ENCODE measurements at places on chromosomes 6 and 20.

GRCh38 chr20:45949542-45950329 is 15.3 kb downstream of the PCIF1 start:
- DNase-seq, result no peak

DNA sequence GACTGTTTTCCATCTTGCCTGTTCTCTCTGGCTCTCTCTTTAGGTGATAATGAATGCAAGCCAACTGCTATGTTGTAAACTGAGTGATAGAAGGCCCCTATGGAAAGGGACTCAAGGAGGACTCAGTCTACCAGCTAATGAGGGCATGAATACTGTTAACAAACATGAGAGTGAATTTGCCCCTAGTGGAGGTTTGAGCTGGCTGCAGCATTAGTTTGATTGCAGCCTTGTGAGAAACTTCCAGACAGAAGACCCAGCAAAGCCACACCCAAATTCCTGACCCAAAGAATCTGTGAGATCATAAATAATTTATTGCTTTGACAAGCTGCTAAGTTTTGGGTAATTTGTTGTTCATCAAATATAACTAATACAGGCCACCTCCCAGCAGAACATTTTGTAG is 50.0 kb upstream of the PLCB1 start:
- DNase-seq, result no peak

DNA sequence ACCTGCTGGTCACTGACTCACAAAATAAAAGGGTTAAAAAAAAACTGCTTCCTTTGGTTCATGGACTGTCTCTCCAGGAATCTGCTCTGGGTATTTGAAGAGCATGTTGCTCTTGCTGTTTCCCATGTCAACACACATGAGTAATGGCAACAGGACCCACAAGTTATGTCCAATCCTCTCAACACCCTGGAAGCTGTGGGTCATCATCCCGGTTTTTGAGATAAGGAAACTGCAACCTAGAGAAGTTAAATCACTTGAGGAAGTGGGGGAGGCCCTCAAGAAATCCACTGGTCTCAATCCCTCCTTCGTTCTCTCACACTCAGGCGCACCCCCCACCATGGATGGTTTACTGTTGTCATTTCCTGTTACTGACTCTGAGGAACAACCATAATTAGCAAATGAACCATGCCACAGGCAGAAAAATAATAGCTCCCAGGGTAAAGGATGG is 12.4 kb downstream of the MAP1LC3A start:
- peak; percentile 22 for DNase-seq

- DNase-seq, result no peak
Measured at GRCh38 chr6:157443066-157443800, 62.2 kb downstream of the ZDHHC14 start.

GRCh38 chr6:114839019-114839418 is 496.2 kb upstream of the HS3ST5 start:
- DNase-seq, result no peak

- no peak for DNase-seq
Measured at GRCh38 chr6:73538116-73538779, 17.4 kb upstream of the EEF1A1 start.

DNA sequence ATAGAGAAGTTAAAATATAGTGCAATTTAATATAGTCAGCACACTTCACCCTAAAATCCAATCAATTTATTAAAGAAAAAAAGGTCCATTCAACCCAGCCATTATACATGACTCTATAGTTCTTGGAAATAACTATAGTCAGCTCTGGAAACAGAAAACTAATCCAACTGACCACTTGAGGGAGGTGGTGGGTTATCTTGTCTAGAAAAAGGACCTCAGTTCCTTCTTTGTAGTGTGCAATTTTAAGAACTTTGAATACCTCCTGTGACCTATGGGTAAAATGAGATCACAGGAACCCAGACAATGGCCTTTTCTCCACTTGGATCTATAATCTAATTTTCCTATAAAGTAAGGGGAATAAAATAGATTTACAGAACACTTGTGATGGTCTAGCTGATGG is 163.6 kb upstream of the CENPW start:
- DNase-seq, result peak; percentile 40

DNA sequence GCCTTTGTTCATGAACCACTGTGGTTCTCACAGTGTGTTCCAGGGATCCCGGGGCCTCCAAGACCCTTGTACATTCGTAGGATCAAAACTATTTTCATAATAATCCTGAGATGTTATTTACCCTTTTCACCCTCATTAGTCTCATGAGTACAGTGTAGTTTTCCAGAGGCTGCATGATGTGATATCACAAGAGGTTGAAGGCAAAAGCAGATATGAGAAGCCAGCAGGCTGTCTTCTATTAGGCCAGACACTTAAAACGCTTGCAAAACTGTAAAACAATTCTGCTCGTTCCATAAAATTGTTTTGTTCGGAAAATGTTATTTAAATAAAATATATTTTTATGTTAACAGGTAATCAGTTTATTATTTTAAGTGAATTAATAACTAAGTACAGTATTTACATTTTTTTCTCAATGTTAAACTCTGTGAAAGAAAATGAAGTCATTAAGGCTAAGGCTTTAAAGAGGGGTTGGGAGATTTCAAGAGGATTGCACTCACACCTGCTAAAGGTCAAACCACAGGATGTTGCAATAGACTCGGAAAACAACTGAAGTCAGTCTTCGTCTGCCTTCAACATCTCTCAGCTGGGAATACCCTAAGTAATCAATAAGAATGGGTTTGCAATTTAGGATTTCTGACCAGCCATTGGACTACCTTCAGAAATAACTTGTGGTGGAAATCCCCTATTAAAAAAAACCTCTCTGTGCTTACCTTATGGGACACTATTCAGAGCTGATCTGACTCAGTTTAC is 474.2 kb downstream of the KIF16B start:
- DNase-seq, result no peak

DNA sequence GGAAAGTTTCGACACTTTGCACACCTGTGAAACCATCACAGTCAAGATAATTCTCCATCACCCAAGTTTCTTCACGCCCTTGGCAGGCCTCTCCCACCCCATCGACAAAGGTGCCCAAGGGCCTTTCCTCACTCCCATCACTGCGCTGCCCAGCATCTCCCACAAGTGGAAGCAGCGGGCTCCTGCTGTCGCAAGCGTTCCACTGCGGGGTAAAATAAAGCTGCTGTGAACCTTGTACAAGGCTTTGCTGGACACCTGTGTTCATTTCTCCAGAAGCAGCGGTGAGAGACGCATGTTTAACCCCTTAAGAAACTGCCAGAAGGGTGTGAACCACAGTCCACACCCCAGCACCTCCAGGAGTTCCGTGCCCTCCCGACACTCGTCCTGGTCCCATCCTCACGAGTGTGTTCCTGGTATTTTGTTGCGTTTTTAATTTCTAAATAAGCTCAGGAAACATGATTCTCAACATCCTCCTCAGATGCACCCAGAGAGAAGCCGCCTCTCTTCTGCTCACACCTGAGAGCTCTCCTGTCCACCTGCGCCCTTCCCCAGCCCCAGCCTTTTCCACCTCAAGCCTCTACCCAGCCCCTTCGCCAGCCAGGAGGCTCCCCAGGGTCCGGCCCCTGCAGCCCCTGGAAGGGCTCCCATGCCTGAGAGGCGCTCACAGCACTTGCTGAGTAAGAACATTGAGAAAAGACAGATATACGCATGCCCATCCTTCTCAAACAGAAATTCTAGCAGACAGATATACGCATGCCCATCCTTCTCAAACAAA is 97.5 kb downstream of the TAF4 start:
- no peak for DNase-seq

DNA sequence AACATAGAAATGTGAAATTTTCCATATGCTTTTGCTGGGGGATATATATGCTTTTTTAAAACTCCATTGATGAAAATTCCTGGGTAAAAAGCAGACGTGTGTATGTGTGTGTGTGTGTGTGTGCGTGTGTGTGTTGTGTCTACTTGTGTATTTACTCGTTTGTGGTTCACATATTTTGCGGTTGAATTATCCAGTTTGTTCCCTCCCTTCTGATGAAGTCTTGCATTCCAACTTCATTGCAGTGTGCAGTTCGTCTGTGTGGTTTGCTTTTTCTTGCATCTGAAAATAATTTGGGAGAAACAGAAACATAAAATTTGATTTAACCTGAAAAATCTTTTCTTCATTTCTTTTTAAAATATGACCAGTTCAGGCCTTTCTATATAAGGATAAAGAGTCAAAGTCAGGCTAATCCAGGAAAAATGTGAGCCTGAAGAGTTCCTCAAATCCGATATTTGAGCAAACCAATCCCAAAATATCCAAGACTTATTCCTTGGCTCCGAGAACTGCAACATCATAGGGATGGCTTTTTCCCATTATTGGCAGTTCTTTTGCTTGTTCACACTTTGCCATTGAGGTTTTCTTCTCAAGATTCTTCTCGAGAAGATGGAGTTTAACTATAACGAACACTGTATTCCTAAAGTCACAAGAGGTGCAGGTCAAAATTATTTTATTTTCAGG is 202.2 kb upstream of the CCN2 start:
- DNase-seq, result peak; percentile 82

DNA sequence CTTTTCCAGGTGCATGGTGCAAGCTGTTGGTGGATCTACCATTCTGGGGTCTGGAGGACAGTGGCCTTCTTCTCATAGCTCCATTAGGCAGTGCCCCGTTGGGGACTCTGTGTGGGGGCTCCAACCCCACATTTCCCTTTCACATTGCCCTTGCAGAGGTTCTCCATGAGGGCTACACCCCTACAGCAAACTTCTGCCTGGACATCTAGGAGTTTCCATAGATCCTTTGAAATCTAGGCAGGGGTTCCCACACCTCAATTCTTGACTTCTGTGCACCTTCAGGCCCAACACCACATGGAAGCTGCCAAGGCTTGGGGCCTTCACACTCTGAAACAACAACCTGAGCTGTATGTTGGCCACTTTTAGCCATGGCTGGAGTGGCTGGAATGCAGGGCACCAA is 282.8 kb upstream of the SASH1 start:
- no peak for DNase-seq

DNA sequence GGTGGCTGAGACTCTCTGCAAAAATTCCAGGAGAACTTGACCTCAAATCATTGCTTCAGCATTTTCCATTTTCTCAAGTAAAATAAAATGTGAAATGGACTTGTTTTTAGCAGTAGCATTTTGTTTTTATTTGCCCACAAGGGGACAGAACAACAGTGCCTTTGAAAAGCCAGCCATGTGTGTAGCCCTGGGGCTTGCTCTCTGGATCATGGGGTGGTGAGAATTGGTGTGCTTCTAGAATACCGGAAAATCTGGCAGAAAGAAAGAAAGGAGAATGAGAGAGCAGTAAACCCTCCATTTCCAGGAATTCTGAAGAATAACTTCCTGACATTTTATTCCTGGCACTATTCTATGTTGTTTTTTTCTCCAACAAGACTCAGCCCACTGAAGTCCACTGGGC is 254.7 kb upstream of the MOCS1 start:
- no peak for DNase-seq

DNA sequence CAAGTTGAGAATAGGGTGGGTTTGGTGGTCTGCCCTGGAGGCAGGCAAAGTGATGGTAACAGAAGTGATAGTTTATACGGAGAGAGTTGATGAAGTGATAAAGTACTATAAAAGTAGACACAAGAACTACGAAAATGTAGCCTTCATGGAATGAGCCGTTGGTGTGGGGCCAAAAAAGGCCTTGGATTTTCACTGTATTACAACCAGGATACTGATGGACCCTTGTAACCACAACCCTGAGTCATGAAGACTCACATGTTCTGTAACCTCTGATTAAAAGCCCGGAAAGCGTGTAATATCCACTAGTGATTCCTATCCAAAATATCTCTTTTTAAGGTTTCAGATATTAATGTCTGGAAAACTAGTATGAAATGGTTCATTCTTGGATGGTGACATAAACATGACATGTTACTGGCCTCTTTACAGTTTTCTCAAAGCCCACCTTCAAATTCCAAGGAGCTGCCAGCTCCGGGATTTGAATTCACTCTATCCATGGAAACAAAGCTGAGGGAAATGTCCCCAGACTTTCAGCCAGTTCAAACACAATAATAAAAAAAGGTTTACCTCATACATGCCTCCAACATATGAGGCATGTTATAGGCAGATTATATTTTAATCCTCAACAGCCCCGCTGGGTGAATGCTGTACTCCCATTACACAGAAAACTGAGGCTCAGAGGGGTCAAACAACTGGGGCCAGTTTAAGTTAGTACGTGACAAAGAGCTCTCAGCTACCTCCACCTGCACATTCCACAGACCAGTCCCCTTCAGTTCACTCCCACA is 55.4 kb downstream of the MRPL14 start:
- no peak for DNase-seq

GRCh38 chr6:136550045-136550329 is 235 bp downstream of the MAP7 start:
- DNase-seq, result no peak

DNA sequence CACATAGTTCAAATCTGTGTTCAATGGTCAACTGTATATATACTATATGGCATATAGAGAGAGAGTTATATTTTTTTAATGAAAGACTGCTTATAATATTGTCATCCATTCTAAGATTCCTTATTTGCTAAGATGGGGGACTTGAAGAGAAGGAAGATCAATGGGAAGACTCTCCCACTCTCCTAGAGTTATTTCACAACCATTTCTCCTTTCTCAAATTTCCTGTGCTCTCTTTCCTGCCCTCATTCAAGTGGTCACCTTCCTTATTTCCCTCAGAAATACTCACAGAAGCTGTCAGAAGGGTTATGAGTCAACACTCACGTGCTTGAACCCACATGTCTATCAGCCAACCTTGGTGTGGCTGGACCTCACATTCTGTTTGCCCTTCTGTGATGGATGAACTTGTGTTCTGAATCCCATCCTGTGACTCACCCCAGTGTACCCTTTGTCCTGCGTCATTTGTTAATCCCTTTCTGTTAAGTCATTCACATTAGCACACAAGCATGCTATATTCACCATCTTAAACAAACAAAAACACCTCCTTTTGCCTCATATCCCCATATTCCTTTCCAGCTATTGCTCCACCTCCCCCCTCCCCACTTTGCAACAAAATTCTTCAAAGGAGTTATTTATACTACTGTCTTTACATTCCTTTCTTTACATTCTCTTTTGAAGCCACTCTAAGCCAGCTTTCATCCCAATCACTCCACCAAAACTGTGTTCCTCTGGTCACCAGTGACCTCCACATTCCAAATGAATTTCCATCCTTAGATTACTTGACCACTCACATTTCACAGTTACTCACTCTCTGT is 279.3 kb upstream of the TCF21 start:
- peak; percentile 80 for DNase-seq

DNA sequence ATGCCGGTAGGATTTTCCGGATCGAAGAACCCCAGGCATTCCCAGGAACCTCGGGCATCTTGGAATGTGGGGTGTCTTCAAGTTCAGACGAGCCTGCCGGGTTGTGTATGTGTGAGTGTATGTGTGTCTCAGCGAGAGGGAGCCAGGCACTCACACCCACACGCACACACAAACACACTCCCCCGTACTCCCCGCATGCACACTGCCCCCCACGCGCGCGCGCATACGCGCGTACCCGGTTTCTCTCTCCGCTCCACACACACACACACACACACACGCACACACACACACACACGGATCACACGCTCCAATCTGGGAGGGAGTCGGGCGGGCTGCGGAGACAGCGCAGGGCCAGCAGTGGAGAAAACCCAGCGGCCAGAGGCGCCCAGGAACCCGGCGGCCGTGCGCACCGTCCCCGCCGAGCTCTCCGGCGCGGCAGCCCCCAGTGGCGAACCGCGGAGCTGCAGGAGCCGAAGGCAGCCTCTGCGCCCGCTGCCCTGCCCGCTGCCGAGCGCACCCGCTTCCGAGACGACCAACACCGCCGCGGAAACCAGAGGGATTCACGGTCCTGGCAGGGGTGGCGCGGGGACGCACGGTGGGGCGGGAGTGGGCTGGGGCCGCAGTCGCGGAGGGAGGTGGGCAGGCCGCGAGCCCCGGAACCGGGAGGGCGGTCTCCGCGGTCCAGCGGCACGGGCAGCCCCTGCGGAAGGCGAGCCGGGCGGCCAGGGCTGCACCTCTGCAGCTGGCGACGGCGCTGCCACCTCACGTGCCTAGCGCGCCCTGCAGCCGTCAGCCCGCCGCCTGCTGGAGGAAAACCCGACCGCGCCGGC is at the start of gene LRFN2:
Gene LRFN2 (minus strand): TSS at position 125 of the 830 bp plus-strand sequence.
- peak; percentile 61 for DNase-seq

All from kidney glomerular epithelial cell (primary cell).